ENCODE measurements at places on chromosomes 13 and 19.

- no peak for DNase-seq
These were observed 165.2 kb downstream of the TDRD3 start for GRCh38 chr13:60562096-60562780.

DNA sequence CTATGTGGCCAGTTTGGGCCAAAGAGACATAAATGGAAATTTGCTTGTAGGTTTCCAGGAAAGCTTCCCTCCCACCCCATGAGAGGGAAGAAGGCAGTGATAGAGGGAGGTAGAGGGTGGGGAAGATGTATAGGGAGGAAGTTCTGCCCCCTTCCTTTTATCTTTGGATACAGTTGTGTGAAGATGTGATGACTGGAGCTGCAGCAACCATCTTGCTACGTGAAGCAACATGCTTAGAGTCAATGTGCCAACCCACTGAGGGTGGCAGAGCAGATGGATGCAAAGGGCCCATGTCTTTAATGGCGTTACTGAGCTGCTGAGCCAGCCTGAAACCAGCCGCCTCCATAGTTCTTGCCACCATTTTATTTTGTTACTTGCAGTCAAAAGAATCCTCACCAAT is 10.7 kb downstream of the VSIG10L start:
- DNase-seq = no peak

DNA sequence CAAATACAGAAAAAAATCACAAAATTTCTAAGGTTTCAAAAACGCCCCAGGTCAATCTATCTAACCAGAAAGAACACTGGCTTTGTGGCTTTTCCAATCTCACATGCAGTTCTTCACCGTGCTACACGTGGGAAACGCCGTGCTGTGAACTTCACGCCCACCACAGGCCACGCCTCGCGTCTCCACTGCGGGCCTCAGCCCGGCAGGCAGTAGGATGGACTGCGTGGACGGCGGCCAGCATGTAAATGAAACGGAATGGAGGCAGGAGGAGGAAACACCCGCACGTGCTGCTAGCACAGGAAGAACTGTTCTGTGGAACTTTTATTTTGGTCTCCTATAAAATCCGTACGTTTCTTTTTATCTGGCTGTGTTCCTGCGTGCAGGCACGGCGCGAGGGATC is 23.8 kb downstream of the ZNF787 start:
- DNase-seq = no peak

- no peak for DNase-seq
These were observed 68.4 kb upstream of the SPATA13 start for GRCh38 chr13:24092108-24092507.

DNA sequence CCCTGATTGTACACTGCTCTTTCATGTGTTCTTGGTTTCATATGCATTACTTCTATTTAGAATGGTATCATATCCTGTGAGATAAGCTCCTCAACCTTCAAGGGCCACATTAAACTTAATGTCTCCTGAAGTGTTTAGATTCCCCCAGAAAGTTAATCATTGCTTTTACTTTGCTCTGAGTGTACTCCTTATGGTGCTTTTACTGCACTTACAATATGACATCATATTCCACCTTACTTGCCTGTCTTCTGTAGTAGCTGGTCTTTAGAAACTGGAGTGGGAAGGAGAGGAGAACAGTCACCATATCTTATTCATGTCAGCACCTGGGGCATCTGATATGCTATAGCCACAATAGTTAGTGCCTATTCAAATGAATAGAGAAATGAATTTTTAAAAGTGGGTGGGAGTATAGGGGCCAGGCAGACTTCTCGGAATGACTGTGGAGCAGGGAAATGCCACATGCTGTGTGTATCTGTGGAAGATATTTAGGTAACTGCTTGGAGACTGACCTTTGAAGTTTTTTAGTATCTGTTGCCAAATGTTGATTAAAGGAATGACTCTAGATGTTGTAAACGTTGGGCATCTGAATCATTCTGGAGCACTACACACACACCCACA is 40.2 kb downstream of the SLAIN1 start:
- no peak for DNase-seq

GRCh38 chr19:1063030-1063908 is 3.7 kb upstream of the ARHGAP45 start:
- no peak for DNase-seq
